ENCODE measurements at places on chromosomes 3 and 15. TPM values are rescaled to one million over a fixed set of nuclear protein-coding genes. Genes with fewer than 3 reads are reported as not detected.

Gene PIF1
- 2.6 TPM for total RNA-seq

Gene SCAMP5
- total RNA-seq, result 7.4 TPM

Gene FSD2
- not detected for total RNA-seq

Gene TMEM207
- total RNA-seq, result not detected

Gene GOLGA8G
- not detected for total RNA-seq

Gene UTS2B
- not detected for total RNA-seq

Gene SLC2A2
- total RNA-seq, result not detected

Gene C3orf85
- total RNA-seq, result 13.1 TPM

Gene SLC6A1
- 0.35 TPM for total RNA-seq

Gene CAPN3
- 11.6 TPM for total RNA-seq

Gene KLHL40
- not detected for total RNA-seq

Gene CRTC3
- 21.6 TPM for total RNA-seq

Gene FAM174B
- 28.5 TPM for total RNA-seq

Gene CCDC80
- total RNA-seq, result 58.7 TPM

Gene DPPA2
- total RNA-seq, result not detected

Gene CISH
- total RNA-seq, result 21.4 TPM

Gene BOC
- total RNA-seq, result 70.9 TPM

Gene LRRIQ4
- not detected for total RNA-seq

Gene NR1I2
- total RNA-seq, result 141 TPM

Gene GUCA1C
- not detected for total RNA-seq

Gene SERPINI2
- total RNA-seq, result not detected

Gene SLC9A9
- total RNA-seq, result 3.2 TPM

Gene COL6A5
- total RNA-seq, result not detected

Gene DNASE1L3
- total RNA-seq, result 9.6 TPM

Gene MED12L
- 2.4 TPM for total RNA-seq

Gene MKRN2OS
- total RNA-seq, result 8.2 TPM

Gene ITIH1
- total RNA-seq, result not detected

Gene ETV5
- total RNA-seq, result 3.3 TPM

Data from mucosa of descending colon (tissue), 3 donors.